ENCODE measurements at places on chromosomes 7 and 10.

GRCh38 chr7:90625562-90625961, 29.4 kb downstream of the CDK14 start:
- no peak for DNase-seq

DNA sequence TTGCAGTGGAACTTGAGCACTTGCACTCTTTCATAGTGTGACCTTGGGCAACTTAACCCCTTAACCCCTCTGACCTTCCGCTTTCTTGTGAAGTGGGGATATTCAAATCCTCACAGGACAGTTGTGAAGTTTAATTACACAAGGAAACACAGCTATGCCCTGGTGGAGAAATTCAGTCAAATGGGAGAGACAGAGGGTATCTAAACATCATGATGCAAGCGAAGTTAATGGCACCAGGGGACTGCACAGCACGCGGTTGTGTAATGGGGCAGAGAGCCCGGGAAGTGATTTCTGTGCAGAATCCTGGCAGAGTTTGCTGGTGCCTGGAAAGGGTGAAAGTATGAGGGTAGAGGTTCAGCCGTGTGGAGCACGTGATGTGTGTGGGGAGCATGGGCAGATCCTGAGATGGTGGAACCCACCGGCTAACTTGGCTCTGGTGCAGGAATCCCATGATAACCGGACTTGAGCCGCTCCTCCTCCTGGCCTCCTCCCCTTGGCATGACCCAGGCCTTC, 51.7 kb downstream of the SNX10 start:
- no peak for DNase-seq

DNA sequence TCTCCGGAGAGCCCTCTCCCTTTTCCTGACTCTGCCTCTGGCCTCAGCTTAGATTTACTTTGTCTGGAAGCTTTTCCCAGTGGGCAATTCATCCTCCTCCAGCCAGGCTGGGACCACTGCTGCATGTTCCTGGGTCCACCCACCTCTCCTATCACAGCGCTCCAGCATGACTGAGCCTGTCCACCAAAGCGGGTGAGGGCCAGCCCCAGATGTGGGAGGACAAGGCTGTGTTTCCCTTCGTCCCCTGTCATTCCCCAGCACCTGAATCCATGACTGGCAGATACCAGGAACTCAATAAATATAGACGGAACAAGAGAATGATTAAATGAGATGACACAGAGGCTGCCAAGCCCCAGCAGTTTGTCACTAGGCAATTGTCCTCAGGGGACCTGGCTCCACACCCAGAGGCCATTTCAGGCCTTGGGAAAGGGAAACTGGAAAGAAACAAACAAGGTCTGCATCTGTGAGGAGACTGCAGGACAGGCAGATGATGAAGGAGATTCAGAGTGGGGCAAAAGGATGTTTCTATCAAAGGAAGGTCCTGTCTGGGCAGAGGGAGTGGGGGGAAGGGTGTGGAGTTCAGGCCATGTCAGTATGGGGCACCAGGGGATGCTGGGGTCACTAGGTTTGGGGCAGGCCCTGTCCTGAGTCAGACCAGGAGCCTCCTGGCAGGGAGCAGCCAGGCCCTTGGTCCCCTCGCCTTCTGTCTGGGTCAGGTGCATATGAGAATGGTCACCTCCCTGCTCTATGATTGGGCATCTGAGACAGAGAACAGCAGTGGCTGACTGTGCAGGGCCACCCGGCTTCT, 576.4 kb downstream of the GRID1 start:
- DNase-seq, result no peak

DNA sequence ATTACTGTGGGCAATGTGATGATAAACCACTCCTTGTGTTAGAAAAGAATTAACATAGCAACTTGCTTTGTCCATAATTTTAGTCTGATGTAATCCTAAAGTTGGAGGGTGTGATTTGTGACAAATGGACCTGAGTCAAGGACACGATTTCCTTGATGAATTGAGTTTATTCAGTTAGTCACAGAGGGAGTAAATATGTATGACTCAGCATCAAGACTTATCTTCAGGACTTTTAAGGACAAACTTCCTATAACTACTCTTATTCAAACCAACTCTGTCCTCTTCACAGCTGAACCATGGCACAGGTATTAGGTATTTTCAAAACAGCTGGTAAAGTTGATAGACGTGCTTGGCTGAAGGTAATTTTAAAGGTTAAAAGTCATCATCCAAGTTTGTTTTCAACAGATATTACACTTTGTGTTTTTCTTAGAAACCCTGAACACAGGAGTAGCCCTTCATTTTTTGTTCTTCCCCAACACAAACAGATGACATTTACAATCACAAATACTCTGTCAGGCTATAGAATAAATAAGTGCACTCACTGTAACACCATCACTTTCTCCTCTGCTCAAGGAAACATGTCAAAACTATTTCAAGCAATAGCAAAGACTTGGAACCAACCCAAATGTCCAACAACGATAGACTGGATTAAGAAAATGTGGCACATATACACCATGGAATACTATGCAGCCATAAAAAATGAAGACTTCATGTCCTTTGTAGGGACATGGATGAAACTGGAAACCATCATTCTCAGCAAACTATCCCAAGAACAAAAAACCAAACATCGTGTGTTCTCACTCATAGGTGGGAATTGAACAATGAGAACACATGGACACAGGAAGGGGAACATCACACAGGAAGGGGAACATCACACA, 54.5 kb downstream of the COA1 start:
- no peak for DNase-seq

Measured in NCI-H1048 (cell line).